ENCODE measurements at places on chromosomes 4 and X. TPM values are rescaled to one million over a fixed set of nuclear protein-coding genes. Genes with fewer than 3 reads are reported as not detected.

- H3K4me1 ChIP-seq, result no peaks in the 10 kb centered on the region
- H3K4me3 ChIP-seq, result no peak overlapping the region
- H3K27ac ChIP-seq, result no peak overlapping the region
- no peaks in the 10 kb centered on the region for H3K36me3 ChIP-seq
- no peaks in the 10 kb centered on the region for H3K27me3 ChIP-seq
Measured at GRCh38 chr4:4712800-4713528, 146.5 kb upstream of the MSX1 start.

- no peak overlapping the region for H3K27ac ChIP-seq
- H3K27me3 ChIP-seq, result no peaks in the 10 kb centered on the region
- H3K4me3 ChIP-seq, result no peak overlapping the region
Measured at GRCh38 chrX:153400146-153401132, 711 bp downstream of the PNMA6E start.

DNA sequence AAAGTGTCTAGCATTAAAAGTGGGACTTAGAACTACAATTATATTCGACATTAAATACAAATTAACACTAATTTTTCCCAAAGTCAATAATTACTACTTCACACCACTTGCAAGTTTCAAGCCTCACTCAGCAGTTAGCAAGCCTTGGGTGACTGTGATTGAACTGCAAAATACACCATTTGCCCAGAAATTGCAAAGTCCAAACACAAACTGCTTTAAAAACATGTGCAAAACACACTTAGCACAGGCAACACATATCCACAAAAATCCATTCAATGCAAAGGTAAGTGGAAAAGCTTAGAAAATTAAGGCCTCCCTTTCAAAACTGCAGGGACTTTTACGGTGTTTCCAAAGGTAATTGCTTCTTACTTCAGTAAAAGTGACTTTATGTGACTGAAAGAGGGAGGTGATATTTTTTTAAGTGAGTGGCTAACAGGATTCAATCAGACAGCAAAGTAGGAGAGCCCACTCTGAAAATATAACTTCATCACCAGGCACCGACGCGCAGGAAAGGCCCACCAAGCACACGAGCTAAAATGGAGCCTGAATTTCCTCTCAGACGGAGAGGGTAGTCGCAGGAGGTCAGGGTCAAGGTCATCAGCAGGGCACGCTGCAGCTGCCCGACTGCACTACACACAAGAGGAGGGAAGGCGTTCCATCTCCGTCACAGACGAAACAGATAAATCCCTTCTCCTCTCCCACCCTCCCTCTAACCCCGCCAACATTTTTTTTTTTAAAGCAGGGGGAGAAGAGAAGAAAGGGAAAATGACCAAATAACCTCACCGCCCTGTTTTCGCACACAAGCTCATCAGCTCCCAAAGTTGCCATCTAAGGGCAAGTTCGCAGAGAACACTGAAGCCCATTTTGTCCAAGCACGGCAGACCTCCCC, 3.1 kb downstream of the ZNF827 start:
- no peaks in the 10 kb centered on the region for H3K36me3 ChIP-seq
- H3K4me1 ChIP-seq, result peaks cover 7% of the 10 kb centered on the region
- H3K27me3 ChIP-seq, result no peaks in the 10 kb centered on the region
- peak; percentile 48 for DNase-seq
- peak overlapping the region; percentile 93 for H3K4me3 ChIP-seq

DNA sequence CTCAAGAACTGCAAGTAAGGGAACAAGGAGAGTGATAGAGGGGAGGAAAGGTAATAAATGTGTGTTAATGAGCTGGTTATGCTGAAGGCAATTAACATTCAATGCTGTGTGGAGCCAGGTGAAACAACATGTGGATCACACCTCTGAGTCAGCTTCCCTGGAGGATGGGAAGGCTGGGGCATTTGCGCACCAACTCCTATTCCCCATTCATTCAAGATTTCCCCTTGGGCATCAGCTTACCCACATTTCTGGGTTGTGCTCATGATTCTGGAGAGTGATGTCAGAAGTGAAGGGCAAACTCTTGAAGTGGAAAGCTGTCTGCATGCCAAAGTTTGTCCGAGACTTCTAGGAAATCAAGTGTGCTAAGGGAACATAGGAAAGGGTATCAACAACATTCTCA, 461.4 kb downstream of the MID1IP1 start:
- no peak overlapping the region for H3K4me3 ChIP-seq
- no peaks in the 10 kb centered on the region for H3K4me1 ChIP-seq
- H3K27me3 ChIP-seq, result no peaks in the 10 kb centered on the region

DNA sequence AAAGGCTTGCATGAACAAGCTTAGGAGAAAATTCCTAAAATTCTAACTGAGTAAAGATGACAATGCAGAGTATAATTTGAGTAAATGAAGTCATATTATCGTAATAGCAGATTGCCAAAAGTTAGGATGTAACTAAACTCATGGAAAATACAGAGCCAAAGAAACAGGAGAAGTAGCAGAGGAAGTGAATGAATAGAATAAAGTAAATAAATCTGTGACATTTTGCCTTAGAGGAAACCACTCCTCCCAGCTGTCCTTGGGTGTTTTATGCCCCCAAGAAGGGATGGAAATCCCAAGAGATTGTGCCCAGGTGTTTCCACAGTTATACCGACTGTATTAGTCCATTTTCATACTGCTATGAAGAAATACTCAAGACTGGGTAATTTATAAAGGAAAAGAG, 1.9 kb upstream of the BMX start:
- no peak for DNase-seq
- H3K36me3 ChIP-seq, result no peaks in the 10 kb centered on the region
- no peaks in the 10 kb centered on the region for H3K27me3 ChIP-seq
- H3K4me3 ChIP-seq, result no peak overlapping the region
- H3K4me1 ChIP-seq, result no peaks in the 10 kb centered on the region
- no peak overlapping the region for H3K27ac ChIP-seq

DNA sequence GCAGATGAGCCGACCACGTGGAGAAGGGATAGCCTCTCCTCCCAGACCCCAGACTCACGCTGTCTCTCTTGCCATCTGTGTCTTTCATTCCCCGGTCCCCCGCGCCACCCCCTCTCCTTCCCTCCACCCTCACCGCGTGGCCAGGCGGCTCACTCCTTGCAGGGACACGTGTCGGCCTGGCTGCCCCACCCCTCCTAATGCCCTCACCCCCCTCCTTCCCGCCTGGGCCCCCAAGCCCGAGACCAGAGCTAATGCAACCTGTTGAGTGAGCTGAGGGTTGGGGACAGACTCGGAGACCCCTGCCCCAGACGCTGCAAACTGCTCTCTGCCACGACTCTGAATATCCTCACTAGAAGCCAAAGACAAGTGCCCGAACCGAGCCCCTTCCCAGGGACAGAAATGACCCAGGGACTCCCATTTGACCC, 1.8 kb downstream of the SLC38A5 start:
- H3K36me3 ChIP-seq, result no peaks in the 10 kb centered on the region
- no peaks in the 10 kb centered on the region for H3K27me3 ChIP-seq
- peaks cover 6% of the 10 kb centered on the region for H3K4me1 ChIP-seq
- H3K27ac ChIP-seq, result peak overlapping the region; percentile 83
- H3K4me3 ChIP-seq, result peak overlapping the region; percentile 76

DNA sequence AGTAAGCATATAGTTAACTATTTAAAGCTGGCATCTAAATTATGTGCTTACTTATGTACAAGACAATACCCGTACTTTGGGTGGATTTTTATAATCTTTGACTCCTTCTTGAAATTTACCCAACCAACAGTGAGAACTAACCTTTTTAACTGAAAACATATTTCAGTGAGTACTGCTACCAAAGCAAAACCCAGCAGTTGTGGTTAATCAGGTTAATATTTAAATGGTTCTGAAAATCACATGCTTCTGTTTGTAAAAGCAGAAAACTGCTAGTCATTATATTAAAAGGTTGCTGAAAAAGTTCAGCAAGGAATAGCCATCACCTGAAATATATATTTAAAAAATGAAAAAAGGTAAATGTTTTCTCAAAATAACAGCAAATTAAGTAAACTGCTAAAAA, 20.0 kb downstream of the UBE2D3 start:
- H3K27ac ChIP-seq, result no peak overlapping the region
- no peak for DNase-seq
- H3K4me1 ChIP-seq, result peaks cover 18% of the 10 kb centered on the region
- H3K27me3 ChIP-seq, result no peaks in the 10 kb centered on the region
- no peak overlapping the region for H3K4me3 ChIP-seq

The MAGEC2 gene
- polyA plus RNA-seq, result not detected

DNA sequence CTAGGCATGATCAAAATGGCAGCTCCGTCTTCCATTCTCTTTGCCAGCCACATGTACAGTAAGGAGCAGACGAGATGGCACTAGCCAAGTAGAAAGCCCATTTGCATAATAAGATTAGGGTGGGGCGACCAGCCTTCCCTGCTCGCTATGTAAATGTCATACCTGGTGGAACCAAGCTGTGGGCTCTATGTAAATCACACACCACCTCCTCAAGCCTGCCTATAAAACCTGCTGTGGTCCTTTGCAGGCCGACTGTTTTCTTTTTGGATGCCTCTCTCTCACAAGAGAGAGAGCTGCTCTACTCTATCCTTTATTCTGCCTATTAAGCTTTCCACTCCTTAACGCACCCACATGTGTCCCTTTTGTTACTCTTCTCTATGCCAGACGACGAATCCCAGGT, 1472.7 kb downstream of the ARAP2 start:
- DNase-seq, result no peak
- no peak overlapping the region for H3K27ac ChIP-seq
- H3K36me3 ChIP-seq, result no peaks in the 10 kb centered on the region
- no peaks in the 10 kb centered on the region for H3K27me3 ChIP-seq
- H3K4me1 ChIP-seq, result no peaks in the 10 kb centered on the region

DNA sequence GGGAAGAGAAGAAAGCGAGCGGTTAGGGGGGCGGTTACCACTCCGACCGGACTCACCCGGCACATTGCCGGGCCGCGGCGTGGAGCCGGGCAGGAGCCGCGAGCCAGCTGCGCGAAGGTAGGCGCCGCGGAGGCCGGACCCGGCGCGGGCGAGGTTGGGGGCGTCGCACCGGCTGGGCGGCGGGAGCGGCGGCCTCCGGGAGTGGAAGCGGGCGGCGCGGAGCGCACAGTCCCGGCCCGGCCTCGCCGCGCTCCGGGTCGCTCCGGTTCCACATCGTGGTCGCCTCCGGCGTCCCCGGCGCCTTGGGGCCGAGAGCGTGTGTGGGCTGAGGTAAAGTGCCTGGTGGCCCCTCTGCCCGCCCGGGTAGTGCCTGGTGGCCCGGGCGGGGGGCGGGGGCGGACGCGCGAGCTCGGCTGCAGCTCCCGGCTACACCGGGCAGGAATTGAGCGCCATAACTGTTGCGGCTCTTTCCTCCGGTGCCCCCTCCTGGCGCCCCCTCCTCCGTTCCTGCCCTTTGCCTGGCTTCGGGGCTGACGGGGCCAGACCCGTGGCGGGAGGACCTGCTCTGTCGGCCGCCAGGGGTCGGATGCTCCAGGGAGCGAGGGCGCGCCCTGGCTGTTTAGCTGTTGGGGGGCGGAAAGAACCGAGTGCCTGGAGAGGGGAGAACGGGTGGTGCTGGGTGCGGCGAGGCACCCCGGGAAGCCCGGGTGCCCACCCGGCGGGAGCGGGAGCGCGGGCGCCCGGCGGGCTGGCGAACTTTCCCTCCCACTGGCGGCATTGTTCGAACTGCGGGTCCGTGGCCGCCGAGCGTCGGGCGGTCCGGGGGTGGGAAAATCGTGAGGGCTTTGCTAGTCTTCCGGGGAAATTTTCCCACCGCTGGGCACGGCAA, 626 bp downstream of the JADE3 start:
- no peak for DNase-seq
- H3K27me3 ChIP-seq, result peaks cover 1% of the 10 kb centered on the region
- peak overlapping the region; percentile 14 for H3K4me3 ChIP-seq
- no peaks in the 10 kb centered on the region for H3K4me1 ChIP-seq

GRCh38 chrX:129496625-129497024, 26.7 kb downstream of the SMARCA1 start:
- H3K36me3 ChIP-seq, result no peaks in the 10 kb centered on the region
- no peak for DNase-seq
- H3K27ac ChIP-seq, result no peak overlapping the region
- H3K27me3 ChIP-seq, result no peaks in the 10 kb centered on the region
- H3K4me1 ChIP-seq, result no peaks in the 10 kb centered on the region
- no peak overlapping the region for H3K4me3 ChIP-seq

The ARHGAP6 gene
- 0.94 TPM for polyA plus RNA-seq

The WDR17 gene
- polyA plus RNA-seq, result 2.3 TPM

DNA sequence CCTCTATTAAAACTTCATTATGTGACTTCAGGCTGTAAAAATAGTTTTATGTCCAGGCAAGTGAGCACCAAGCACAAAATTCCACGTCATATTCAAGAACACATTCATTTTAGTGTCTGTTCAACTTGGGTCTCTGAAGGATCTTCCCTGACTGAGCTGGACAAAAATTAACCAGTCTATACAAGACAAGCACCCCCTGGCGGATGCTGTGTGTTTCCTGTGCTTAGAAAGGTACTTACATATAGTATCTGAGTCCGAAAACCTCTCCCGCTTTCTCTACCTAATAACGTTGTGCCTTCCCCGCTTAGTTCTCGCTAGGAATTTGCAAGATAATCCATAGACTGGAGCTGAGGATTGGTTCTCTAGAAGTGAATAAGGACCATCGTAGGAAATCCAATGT, 2214.5 kb upstream of the TENM3 start:
- H3K27me3 ChIP-seq, result no peaks in the 10 kb centered on the region
- H3K36me3 ChIP-seq, result no peaks in the 10 kb centered on the region
- H3K27ac ChIP-seq, result no peak overlapping the region
- no peak overlapping the region for H3K4me3 ChIP-seq

DNA sequence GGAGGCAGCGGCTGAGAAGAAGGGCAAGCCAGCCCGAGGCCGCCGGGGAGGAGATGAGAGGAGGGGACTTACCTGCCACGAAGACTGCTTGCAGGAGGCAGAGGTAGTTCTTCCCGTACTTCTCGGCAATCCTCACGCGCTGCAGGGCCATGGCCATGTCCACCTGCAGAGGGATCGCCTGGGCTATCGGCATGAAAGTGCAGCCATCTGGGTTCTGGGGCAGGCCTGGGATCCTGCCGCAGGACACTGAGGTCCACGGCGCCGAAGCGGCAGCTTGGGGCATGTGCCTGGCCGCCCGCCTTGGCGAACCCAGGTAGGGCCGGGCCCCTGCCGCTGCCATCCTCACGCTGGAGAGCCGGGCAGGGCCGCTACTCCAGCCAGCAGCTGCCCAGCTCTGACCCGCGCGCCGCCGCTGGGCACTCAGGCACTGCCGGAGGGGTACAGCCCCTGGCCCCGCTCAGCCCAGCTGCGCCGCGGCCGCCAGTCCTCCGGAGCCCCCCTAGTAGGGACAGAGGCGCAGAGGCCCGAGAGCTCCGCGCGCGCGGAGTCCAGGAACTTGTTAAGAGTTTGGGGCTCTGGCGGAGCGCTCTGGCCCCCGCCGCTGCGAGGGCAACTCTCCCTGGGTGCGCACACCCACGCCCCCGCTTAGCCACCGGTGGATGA, 16.0 kb downstream of the MCF2 start:
- no peaks in the 10 kb centered on the region for H3K4me1 ChIP-seq
- no peak overlapping the region for H3K4me3 ChIP-seq
- no peak for DNase-seq
- H3K27ac ChIP-seq, result no peak overlapping the region
- no peaks in the 10 kb centered on the region for H3K27me3 ChIP-seq
- no peaks in the 10 kb centered on the region for H3K36me3 ChIP-seq

DNA sequence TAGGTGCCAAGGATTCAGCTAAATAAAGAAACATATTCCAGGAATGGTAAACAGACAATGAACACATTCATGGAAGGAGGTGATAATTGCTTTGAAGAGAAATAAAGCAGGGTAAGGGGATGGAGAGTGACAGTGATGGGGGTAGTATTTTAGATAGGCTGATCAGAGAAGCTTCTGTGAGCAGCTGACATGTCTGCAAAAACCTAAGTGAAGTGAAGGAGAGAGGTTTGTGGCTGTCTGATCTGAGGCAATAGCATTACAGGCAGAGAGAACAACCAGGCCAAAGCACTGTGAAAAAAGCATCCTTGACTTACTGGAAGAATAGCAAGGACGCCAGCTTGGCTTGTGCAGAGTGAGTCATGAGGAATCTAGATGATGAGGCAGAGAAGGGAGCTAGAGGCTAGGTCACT, 271.9 kb upstream of the GATB start:
- no peak for DNase-seq
- no peaks in the 10 kb centered on the region for H3K4me1 ChIP-seq
- H3K27me3 ChIP-seq, result no peaks in the 10 kb centered on the region
- H3K27ac ChIP-seq, result no peak overlapping the region
- no peak overlapping the region for H3K4me3 ChIP-seq
- no peaks in the 10 kb centered on the region for H3K36me3 ChIP-seq
